Activated CD4-positive, alpha-beta T cell treated with anti-CD3 and anti-CD28 coated beads for 1 hour (primary cell): ENCODE measurements at places on chromosomes 11 and 22.

DNA sequence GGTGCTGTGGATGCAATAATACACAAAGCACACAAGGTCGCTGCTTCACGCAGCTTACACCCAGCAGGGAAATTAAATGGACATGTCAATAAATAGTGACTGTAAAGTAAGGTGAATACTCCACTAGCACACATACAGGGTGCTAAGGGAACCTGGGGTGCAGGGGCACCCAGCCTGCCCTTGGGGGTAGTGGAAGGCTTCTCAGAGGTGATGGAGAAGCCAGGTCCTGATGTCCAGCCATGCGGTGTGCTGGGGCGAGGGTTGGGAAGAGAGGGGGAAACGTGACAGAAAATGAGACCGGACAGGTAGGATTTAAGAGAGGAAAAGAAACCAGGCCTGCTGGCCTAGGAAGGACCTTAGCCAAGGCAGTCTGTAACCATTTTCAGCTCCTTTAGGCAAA lies 200.5 kb downstream of the GRIK4 start:
- no peak for DNase-seq

- no peak for DNase-seq
Observed at GRCh38 chr11:71381781-71382505, 66.2 kb downstream of the DHCR7 start.

DNA sequence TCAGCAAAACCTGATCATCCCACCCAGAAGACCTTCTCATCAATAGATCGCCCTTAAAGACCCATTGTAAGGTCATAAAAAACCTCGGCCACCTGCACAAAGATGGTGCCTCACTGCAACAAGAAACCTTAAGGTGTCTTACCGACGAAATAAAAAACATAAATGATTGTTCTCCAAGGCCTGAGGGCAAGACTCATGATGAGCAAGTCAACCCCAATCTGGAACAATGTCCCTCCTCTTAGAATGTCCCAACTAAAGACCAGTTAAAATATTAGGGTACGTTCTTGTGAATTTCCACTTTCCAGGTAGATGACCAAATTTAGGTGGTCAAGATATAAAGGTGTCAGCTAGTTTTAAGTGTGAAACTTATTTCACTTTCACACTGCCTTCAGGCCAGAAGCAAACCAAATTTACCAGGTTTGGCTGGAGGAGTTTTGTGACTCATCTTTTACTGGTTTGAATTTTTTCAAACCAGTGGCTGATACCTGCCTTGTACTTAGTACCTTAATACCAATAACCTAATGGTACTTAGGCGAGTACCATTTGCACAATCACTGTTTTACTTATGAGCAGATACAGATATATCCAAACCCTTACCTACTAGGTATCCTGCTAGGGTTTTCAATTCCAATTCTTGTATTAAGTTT lies 14.9 kb downstream of the KDELR3 start:
- DNase-seq: no peak

GRCh38 chr11:99234534-99234933 lies 213.8 kb downstream of the CNTN5 start:
- no peak for DNase-seq
